ENCODE measurements at places on chromosomes 4 and X.

DNA sequence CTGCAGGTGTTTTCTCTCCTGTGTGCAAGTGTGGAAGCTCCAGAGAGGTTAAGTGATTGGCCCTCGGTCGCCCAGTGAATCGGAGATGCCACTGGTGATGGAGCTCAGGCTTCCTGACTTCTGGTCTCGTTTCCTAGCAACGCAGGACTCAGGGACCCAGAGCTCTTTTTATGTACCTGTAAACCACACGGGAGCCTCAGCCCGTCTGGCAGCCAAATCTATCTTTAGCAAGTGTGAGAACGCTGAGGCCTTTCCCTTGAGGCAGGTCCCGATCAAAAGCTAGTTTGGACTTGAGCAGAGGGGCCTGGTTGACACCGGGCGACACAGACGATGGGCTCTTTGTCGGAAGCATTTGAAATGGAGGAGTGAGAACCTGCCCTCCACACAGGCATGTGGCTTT, 116.8 kb downstream of the SORCS2 start:
- no peak for DNase-seq

DNA sequence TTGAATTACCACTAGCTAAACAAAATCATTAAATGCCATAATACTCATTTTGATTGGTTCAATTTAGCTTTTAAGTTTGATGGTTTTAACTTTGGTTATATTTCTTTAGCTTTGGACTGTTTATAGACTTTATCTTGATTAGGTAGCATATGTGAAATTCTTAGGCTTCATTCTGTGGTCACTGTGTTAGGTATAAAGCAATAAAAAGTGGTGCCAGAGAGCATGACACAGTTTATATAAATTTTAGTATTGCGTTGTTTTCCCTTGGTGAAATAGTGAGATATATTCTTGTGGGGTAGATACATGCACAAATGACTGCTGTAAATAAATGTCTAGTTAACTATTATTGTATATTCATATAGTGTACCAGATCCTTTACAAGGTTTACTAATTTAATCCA, 474.2 kb upstream of the GRID2 start:
- no peak for DNase-seq

DNA sequence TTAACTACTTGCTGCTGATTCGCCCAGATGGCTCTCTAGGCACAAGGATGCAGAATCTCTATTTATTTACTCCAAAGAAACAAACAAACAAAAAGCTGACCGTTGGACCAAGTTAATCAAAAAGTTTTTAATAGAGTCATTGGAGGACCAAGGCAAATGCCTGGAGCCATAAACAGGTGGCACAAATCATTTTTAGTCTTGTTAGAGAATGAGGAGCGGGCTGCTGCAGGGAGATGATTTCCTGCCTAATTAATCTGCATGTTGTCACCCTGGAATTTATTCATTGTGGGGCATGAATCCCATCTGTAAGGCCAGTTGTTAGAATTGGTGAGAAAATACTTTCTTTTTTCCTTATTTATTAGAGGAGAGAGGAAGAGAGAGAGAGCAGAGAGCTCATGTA, 147.4 kb upstream of the GATB start:
- DNase-seq: no peak

DNA sequence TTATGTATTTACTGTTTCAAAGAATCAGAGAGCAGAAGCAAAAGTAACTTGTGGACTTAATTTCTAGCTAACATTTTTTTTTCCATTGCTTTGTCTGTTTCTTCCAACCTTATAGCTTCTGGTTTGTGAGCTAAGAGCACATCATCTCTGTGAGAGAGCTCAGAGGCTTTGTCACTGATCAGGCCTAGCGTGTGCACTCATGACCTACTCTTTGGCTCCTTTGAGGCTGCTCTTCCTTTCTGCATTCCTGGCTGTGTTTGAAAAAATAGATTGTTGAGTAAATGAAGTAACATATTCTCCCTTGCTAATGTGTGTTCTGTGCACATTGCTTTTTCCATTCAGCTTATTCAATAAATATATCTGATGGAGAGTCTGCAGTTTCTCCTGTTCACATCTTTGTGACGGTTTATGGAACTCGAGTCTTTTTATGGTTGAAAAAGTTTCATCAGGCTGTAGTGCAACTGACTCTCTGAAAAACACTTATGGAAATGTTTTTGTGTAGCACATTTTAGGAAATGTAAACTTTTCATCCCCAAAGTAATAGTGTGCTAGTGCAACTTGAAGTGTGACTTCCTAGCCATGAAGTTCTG, 133.0 kb downstream of the RAPGEF2 start:
- DNase-seq: no peak

GRCh38 chr4:141637565-141637964, 1.2 kb downstream of the IL15 start:
- DNase-seq: no peak

- no peak for DNase-seq
Observed at GRCh38 chr4:153758136-153758535, 1.7 kb downstream of the RNF175 start.

DNA sequence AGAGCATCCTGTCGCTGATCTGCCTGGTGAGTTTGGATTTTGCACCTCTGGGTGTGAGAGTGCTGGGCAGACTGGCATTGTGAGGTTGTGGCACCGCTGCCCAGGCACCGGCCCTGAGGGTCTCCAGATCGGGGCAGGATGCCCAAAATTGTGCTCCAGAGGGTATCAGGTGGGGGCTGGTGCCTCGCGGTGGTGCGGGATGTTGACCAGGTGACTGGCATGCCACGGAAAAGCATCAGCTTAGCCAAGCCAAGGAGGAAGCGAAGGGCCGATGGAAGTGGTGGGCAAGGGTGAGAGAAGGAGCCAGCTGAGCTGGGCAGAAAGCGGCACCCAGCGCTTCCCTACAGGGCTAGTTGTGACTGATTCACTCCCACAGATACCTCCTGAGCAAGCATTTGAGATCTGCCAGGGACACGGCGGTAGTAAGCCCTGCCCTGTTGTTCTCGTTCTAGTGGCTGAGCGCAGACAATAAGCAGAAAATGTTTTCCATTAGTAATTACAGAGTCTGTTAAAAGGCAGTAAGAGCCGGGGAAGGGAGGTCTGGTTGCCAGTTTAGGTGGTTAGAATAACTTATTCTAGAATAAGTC, 809 bp downstream of the ZFP92 start:
- DNase-seq: no peak

DNA sequence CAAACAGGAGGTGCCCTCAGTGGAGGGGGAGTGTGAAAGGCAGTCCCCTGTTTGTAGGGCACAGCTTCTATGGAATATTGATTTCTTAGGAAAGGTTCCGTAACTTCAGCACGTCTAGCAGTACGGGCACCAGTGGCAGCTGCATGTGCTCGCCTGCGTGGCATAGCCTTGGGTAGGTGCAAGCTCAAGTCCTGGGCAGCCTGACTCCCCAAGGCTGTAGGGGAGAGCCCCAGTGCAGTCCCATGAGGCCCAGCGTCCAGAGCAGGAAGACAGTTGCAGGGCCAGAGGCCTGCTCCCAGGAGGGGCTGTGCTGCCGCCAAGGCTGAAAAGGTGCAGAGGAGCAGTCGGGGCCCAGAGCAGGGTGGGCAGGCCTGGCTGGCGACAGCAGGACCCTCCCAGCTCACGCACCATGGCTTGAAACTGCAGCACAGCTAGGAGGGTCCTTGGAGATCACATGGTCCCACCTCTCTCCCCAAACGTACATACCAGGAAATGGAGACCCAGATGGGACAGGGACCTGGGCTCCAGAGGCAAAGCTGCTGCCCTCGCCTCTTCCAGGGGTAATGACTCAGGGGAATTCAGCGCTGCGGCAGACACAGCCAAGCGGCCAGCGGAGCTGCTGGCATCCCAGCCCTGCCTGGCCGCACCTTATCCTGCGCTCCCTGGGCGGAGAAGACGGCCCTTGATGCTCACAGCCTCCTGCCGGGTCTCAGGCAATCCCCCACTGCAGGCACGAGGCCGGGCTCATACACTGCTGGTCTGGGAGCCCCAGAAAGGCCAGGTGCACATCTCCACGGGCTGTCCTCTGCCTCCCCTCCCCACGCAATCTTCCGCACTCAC, 6.0 kb upstream of the DUSP9 start:
- DNase-seq: no peak

DNA sequence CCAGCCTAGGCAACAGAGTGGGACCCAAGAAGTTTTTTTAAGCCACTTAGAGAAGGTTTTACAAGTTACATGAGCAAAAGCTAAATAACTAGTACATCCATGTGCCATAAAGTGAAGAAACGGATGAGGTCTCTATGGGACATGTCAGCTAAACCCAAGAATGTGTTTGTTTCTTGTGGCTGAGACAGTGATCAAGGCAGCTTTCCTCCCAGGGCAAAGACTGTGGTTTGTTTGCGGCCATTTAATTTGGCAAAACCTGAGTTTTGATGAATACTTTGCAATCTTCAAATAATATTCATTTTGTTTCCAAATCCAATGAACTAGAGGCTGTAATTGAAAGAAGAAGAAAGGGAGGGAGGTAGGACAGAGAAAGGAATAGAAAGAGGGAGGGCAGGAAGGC, 44.9 kb upstream of the SLC2A9 start:
- no peak for DNase-seq

- no peak for DNase-seq
Observed at GRCh38 chrX:68917799-68918198, 89.0 kb downstream of the EFNB1 start.

DNA sequence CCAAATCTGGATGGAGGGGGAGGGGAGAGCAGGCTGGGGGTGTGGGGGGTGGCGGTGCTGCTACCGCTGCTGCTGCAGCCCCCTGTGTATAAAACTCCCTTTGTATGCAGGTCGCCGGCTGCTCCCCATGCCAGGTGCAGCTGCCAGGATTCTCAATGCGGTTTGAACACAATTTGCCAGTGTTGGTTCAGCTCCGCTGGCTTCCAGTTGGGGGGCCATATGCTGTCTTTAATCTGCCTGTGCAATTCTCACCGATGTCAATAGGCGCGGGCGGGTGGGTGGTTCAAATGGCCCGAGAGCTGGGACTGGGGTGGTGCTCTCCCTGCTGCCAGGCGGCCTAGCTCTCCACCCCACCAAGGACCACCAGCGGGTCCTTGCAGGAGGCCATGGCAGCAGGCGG, 257.6 kb downstream of the BCOR start:
- DNase-seq: no peak

DNA sequence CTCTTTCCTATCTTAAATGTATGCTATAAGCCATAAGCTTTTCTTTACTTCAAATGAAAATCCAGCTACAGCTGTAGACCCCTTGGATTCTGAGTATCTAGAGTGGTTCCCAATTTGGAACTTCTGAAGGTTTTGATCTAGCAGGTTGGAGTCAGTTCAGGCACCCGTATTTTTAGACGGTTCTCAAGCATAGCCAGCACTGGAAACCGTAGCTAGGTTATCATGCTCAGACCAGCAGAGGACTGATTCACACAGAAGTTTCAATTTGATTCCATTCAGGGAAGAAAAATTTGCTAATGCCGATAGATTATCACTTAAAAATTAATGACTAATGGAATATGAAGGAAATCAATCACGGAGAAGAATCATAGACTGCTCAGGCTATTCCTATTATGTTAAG, 11.2 kb downstream of the PPAT start:
- no peak for DNase-seq

GRCh38 chr4:183996868-183997267, 91.8 kb downstream of the STOX2 start:
- DNase-seq: no peak

- DNase-seq: no peak
Observed at GRCh38 chrX:1558761-1559468, 21.9 kb upstream of the P2RY8 start.

- no peak for DNase-seq
Observed at GRCh38 chr4:139005774-139006173, 9.8 kb upstream of the NOCT start.

- no peak for DNase-seq
Observed at GRCh38 chr4:35548921-35549320, 695.4 kb downstream of the ARAP2 start.

DNA sequence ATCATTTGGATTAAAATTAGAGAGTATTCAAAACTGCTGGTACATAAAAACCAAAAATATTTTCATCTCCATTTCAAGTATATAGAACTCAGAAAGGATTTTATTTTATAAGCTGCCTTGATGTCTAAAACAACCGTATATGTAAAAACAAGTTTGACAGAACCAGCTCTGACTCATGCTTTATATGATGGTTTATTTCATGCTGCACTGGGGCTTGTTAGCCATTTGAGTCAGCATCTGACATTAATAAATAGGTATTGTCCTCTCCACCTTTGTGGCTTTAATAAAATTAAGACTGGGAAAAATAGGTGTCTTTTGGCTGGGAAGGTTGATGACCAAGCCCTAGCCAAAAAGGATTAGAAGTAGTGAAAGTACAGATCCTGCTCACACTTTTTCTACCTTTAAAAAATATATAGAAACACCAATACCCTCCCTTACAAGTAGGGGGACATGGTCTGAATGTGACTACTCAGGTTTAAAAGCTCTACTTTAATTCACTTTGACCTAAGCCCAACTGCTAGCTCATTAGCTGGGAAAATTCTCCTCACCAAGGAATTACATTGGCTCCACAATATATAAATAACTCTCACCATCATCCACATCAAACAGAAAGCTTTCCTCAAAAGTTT, 228.1 kb downstream of the ADAMTS3 start:
- DNase-seq: no peak

DNA sequence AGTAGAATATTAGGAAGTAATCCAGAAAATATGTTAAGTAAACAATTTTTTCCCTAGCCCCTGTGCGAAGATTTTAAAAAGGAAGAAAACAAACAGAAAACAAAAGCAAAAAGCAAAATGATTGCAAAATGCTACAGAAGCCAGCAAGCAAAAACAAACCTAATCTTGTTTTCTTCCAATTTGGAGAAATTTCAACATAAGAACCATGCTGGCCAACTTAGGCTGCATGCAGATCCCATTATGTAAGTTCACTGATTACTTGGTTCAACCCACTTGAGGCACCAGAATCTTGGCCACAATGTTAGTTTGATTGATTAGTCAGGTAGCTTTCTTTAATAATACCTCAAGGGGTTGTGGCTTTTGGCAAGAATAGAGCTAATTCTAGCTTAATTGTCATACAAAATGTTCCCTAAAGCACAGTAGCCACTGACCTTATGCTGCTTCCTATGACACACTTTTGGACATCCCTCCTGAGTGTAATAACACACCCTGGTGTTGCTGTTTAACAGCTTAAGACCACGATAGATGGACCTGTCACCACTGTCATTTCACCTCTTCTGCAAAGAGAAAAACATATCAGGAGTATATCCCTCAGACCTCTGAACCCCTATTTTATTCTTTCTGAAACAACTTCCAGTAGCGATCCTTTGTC, 2342.1 kb downstream of the PCDH7 start:
- DNase-seq: no peak

- no peak for DNase-seq
Observed at GRCh38 chr4:2817701-2818350, 24.9 kb downstream of the SH3BP2 start.

- DNase-seq: no peak
Observed at GRCh38 chrX:150569155-150569477, 695 bp downstream of the MTM1 start.

GRCh38 chrX:39125834-39126233, 324.6 kb downstream of the MID1IP1 start:
- DNase-seq: no peak

Data from stimulated activated CD4-positive, alpha-beta T cell treated with anti-CD3 and anti-CD28 coated beads, Interleukin-1b, Interleukin-23, amount 100 ng/mL, for 24 hours (primary cell).